ENCODE measurements at places on chromosomes 4 and X.

DNA sequence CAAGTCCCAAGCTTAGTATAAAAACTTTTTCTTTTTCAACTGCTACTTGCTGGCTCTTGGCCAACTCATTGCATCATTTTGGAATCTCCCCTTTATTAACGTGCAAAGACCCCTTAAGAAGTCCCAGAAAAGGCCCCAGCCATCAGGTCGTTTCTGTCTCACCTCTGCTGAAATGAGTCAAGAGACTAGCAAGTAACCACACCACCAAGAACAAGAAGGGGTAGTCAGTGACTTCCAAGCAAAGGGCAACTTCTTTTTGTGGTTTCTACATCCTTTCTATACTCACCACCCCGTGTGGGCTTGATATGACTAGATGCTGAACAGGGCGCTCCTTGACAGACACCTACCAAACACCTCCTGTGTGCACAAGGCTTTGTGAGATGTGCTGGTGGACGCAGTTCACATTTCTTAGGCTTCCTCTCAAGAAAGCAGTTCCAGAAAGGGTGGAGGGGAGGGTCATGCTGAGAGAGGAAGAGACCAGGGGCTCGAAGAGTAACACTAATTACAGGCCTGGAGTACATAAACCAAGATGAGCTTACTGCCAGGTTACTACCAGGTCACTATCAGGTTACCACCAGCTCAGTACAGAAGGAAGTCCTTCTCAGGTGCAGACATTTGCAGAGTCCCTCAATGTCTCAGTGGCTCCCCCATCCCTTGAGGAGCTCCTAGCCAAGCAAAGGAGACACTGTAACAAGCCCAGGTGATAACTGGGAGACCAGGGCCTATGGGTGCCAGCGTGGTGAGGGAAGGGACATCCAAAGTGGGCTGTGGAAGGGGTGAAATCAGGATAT is 19.3 kb downstream of the JAKMIP1 start:
- DNase-seq = peak; percentile 58

- no peak for DNase-seq
These were observed 347.7 kb downstream of the GABRG1 start for GRCh38 chr4:45776146-45776545.

DNA sequence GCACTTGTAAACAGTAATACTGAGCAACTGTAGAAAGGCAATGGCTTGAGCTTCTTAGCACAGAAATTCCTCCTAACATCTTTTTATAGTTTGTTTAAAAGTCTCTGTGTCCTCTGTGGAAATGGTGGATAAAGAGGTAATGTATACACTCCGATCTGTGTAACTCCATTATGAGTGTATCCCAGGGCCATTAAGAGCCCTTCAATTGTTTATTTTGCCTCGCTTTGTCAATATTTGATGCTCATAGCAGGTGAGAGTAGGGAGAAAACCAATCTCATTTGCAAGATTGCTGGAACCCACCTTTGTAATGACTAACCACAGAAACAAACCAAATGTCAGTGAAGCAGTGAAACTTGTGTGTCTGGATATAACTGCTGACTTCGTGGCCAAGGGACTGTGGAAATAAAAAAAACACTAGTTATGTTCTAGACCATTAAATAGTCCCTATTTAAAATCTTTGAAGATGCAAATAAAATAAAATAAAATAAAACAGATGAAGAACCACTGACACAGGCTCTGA is 598.2 kb upstream of the BOD1L1 start:
- no peak for DNase-seq

GRCh38 chr4:13917015-13917414 is 289.5 kb upstream of the BOD1L1 start:
- no peak for DNase-seq

DNA sequence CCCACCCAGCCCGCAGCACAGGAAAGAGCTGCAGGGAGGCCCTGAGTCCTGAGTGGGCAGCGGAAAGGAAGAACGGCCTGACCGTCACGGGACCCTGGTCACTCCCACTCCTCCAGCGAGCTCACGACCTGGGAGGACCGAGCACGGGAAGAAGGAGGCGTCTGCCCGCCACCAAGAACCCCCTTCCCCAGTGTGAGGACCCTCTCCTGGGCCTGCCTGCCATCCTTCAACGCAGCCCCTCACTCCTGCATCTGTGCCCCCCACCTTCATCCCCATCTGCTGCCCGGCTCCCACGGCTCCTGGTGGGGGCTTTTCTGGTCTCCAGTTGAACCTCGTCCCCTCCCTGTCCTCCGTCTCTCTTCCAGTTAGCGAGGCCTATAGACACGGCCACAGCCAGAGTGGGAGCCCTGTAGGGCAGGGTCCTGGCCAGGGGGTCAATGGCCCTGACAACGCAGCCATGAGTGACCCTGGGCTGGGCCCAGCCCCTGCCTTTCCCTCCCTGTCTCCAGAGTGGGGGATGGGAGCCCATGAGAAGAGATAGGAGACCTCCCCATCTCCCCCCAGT is 41.3 kb upstream of the MXD4 start:
- no peak for DNase-seq

DNA sequence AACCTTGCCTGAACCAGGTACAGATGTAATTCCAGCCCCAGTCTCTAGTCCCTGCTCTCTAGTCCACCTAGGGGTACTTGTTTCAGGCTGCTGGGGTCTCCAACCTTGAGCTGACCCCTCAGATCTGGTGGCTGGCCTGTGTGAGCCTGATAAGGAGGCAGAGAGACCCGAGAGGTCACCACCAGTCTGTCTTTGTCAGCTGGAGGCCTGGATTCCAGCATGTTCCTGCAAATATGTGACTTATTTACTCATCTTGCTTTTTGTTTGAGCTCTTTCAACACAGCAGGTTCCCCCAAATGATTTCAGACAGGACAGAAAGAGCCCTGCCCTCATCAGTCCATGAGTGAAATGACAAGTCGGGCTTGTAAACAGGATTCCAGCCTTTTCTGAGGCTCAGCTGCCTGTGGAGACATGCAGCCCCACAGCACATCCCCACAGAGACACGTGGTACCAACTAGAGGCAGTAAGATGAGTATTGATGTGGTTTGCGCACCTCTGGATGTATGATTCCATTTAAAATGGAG is 37.5 kb upstream of the STK26 start:
- peak; percentile 13 for DNase-seq

DNA sequence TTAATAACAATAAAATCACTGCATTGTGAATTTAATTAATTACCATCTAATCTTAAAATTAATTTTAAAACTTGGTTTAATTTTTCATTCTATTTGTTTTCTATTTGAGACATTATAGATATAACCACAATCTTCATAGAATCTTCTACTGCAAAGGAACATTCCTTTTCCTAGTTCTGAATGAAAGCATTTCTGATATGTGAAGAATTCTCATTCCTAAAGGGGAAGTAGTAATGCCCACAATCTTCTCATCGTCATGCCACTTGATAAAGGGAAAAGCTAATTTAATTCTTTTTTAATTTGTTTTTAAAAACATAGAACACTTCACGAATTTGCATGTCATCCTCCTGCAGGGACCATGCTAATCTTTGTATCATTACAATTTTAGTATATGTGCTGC is 23.7 kb downstream of the MGARP start:
- no peak for DNase-seq

DNA sequence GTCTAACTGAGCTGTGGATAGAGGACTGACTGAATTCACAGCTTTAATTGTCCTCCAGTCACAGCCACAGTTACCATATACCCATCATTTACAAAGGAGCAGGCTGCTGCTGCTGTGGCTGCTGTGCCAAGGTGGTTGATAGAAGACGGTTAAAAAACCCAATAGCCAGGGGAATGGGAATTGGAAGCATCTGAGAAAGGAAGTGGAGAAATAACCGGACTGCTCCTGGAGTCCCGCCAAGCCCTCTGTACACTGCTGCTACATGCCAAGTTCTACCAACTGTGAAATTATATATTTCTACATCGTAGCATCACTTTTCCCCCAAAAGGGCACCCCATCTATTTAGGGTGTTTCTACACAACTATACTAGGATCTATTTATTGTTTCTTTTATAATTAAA is 279.7 kb upstream of the ARX start:
- DNase-seq = no peak

GRCh38 chrX:150269605-150270254 is 93.4 kb upstream of the MAMLD1 start:
- no peak for DNase-seq

DNA sequence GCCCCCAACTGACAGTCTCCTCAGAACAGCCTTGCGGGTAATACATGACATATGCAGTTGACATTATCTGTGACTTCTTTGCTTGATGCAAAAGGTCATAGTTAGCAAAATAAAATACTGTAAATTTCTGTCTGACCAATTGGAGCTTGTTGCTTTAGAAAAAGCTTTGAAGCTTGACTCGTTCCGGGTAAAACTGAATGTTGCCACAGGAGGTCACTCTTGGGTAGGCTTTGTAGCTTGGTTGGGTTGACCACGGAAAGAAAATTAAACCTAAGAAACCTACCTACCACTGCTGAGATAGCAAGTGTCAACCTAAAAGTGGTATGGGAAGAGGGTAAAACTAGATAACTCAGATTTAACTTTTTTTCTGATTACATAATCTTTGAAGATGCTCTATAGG is 23.2 kb downstream of the PRPS2 start:
- DNase-seq = no peak

- DNase-seq = no peak
These were observed 703.5 kb upstream of the GRID2 start for GRCh38 chr4:91600301-91600700.

DNA sequence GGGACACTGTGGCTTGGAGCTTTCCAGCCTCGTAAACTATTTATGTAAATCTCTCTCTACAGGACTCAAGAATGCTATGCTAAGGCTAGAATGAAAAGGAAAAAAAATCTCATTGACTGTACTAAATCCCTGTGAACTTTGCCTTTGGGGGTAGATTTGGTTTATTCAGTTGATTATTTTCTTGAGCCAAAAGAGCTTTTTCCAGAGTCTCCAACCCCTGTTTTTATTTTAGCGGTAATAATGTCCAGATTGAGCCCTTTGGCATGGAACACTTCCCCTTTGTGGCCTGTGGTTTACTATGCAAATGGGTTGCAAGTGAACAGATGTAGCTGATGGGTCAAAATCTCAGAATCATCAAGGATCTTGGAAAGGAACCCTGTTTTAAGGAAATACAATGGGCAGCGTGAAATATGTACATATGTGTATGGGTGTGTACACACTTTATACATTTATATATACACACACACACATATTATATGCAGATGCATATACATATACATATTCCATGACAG is 72.9 kb downstream of the FAM9B start:
- DNase-seq = no peak

- DNase-seq = no peak
These were observed 230.6 kb upstream of the SPRY1 start for GRCh38 chr4:123166023-123166422.

DNA sequence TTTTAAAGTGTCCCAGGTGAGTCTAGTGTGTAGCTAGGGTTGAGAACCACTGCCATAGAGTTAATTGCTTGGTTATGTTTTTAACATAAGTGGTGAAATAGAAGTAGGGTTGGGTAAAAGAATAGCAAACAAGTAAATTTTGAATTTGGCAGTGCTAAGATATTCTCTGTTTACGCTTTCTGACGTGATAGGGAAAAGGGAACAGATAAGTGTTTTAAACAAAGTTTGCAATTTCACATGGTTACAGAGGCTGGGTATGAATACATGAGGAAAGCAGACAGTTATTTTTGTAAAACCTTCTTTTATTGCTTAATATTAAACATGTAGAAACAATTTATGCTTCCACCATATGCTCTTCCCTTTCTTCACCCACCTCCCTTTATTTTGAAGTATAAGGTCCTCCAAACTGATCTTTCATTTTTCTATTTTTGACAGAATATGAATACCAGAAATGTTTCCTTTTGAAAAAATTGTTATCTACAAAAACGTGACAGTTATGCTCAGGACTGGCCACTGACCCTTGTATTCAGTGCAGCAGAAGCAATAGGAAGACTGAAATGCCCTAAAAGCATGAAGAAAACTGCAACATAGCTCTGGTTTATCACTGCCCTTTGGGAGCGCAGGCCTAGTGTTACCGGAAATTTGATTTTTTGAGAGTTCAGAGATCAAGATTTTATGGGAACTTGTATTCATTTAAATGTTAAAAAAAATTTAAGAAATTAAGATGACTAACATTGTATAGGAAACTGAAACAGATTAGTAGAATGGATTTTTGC is 214.4 kb upstream of the ARSJ start:
- no peak for DNase-seq

DNA sequence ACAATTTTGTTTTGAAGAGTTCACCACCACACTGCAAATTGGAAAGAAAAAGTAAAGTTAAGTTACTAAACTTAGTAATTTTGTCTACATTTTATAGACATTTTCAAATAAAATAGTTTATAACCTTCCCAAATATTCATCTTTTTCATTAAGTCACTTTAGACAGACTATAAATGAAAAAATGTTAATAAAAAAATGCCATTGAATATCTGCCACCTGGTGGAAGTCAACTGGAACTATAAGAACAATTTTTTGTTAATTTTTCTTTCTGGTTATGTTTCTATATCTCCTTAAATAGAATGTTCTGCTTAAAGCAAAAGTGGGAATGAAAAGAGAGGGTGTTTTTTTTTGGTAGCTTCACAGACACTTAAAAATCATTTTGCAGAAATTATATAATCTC is 534.4 kb upstream of the PCDH10 start:
- DNase-seq = no peak

- no peak for DNase-seq
These were observed 50.2 kb upstream of the PGRMC2 start for GRCh38 chr4:128337863-128338262.

- DNase-seq = no peak
These were observed 515.7 kb downstream of the SMARCA1 start for GRCh38 chrX:129007631-129008030.

DNA sequence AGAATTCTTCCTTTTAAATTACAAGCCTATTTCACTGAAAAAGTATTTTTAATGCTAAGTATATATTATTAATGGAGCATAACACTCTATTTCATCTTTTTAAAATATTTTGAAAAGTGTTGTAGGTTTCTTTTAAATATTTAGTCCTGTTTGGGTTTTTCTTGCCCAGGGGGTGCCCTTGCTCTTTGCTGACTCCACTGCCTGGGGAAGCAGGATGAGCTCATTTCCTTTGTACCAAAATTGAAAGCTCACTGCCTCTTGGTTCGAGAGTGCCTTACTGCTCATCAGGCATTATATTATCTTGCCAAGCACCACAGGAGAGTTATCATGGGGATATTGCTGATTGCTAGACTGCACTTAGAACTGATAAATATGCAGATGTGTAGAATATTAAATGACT is 819.2 kb downstream of the PCDH18 start:
- DNase-seq = no peak

GRCh38 chr4:121464854-121465253 is 84.0 kb upstream of the QRFPR start:
- no peak for DNase-seq

GRCh38 chr4:163748449-163748848 is 254.0 kb downstream of the TMA16 start:
- DNase-seq = no peak

GRCh38 chr4:88078579-88078978 is 71.1 kb downstream of the PKD2 start:
- DNase-seq = no peak

Data from stimulated activated CD4-positive, alpha-beta T cell treated with anti-CD3 and anti-CD28 coated beads, Interleukin-1b, Interleukin-23, amount 100 ng/mL, for 48 hours (primary cell).